ENCODE measurements at places on chromosomes 5 and 9.

GRCh38 chr5:53087621-53088121 is 21.9 kb downstream of the MOCS2 start:
- no peak for DNase-seq

DNA sequence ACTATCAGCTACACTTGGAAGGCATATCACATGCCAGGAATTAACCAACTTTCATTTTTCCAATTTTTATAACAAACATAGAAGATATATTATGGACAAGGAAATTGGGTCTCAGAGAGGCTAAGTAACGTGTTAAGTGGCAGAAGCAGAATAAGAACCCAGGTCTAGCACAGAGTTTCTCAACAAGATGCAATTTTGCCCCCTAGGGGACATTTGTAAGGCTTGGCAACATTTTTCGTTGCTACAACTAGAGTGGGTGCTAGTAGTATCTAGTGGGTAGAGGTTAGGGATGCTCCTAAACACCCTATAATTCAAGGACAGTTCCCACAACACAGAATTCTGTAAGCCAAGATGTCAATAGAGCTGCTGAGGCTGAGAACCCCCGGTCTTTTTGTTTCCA is 180.6 kb downstream of the SNCAIP start:
- no peak for DNase-seq

GRCh38 chr5:61625681-61626621 is 293.9 kb downstream of the ZSWIM6 start:
- no peak for DNase-seq

DNA sequence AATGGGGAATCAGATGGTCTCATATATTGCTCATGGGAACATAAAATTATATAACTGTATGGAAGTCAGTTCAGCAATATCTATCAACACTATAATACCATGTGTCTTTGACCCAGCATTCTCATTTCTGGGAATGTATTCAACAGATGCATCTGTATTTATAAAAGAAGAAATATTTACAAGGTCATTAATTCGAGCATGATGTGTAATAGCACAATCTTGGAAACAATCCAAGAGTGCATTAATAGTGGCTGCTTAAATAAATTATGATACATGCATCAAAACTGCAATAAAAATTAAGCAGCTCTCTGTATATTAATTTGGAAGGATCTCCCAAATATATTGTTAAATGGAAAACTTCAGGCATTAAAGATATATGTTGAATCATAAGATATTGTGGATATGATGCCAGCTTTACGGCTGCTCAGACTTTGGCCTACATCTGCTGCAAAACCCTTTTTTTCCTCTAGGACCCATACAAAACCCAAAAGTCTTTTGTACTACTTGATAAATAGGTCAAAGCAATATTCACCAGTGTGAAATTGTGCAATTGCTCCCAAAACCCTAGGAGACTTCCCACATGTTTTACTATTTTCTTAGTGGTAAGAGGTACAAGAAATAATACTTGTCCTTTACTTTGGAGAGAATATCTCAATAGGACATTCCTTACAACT is 45.3 kb upstream of the ISOC1 start:
- no peak for DNase-seq

DNA sequence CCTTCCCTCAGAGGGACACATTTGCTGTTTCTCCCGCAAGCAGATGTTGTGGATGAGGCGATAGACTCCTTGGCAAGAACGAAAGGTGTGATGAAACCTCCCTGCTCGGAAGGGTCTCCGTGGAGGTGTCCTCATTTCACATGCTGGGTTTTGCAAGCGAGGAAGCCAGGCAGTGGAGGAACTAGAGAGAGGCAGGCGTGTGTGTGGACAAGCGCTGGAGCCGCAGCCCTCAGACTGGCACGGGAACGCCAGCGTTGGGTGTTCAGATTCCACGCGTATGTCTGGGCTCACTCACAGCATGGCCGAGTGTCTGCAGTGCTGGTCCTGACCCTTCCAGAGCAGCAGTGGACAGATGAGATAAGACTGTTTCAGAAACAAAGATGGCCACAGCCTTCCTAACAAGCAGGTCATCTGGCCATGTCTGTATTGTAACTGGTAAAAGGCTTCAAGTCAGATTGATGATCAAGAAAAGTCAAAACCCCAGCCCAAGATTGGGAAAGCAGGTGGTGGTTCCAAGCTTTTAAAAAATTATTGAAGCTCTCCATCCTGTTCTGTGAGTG is 35.0 kb upstream of the NCS1 start:
- DNase-seq, result no peak

DNA sequence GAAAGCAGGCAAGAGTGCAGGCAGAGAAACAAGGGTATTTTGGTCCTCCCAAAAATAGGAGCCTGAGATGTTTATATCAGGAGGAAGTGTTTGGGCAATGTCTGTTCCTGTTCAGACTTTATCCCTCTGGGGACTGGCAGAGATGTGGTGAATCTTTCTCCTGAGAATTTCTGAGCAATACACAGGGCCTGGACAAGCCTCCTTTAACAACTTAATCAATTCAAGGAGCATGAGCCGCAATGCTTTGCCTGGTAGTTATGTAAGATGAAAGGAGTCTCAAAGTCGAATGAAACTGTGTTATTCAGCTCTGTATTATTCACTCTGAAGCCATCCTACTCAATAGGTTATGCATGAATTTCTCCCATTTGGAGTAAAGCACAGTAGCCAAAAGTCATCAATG is 365.6 kb downstream of the MAN2A1 start:
- DNase-seq, result no peak

DNA sequence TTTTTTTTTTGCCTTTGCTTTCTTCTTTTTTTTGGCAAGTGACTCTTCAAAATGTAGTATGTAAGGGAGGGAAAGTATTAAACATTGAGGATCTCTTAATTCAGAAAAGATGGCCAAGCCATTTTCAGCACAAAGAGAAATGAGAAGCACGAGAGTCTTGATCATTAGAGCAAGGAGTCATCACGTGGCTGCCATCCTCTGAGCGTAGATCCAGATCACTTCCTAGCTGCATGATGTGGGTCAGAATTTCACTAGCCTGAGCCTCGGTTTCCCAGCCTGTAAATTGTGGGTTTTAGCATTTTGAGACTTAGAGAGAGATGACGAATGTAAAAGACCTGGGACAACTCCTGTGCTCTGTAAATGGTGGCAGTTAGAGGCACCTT is 312.9 kb downstream of the ARHGEF28 start:
- DNase-seq, result no peak

- DNase-seq, result no peak
Measured at GRCh38 chr5:16005225-16005624, 174.4 kb downstream of the MARCHF11 start.

DNA sequence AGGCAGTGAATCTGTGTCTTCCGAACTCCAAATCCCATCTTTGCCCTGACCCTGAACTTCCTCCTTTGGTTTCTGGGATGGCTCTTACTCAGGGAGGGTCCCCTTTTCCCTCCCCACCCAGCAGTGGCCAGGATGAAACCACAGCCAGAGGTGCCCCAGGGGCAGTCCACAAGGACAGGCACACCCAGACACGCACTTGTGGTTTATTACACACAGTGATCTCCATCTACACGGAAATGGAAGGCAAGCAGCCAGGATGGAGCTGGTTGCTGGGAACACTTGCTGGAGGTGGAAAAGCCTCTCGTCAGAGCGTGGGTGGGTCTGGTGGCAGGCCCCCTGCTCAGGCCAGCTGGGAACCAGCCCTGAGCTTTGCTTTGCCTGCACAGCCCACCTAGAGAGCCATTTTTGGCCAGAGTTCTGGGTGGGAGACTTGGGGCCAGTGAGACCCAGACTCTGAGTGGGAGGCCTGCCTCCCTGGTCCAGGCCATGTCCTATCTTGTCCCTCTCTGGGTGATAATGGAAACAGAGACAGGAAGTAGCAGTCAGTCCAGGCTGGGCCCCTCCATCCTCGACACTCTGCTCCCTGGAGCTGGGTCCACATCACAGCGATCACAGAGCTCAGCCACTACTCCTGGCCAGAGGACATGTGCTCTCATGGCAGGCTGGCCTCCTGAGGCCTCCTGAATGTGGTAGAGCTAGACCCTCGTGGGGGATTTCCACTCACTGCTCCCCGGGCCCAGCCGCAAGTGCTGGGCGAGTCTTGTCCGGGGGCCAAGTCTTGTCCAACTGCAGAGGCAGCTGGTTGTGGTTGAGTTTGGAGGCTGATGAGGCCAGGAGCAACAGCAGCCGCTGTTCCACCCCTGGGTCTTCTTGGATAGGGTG is 5.1 kb upstream of the PHYKPL start:
- DNase-seq, result no peak

GRCh38 chr5:147673266-147673665 is 109.3 kb downstream of the JAKMIP2 start:
- DNase-seq, result no peak

DNA sequence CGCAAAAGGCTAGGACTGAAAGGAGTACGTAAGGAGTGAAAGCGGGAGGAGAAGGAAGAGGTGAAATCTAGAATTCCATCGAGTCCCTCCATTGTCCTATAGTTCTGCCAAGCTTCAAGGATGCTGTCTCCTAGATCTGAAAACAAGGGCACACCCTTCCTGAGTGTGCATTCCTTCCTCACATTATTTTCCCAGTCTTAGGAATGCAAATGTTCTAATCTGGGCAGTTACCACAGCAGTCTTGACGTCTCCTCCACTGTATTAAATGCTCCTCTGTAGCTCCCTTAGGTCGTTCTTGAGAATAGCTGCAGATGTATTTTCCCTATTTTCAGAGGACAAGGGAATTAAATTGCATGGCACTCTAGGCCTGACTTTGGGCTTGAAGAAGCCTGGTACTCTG is 127.6 kb downstream of the SLIT3 start:
- DNase-seq, result no peak

DNA sequence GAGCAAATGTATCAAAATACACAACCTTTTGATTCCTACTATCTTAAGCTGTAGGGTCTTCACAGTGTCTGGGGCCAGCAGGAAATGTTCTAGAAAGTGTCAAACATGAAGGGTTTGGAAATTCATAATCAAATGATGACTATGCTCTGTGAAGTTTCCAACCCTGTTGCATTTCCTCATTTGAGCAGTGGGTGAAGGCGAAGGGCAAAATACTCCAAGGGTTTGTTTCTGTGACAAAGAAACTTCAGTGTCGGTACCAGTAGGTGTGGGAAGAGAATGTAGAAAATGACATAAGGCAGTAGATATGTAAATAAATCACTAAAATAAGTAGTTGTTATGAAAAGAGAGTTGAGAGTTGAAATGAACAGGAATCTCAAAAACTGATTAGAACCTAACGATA is 576 bp downstream of the ALDOB start:
- no peak for DNase-seq

DNA sequence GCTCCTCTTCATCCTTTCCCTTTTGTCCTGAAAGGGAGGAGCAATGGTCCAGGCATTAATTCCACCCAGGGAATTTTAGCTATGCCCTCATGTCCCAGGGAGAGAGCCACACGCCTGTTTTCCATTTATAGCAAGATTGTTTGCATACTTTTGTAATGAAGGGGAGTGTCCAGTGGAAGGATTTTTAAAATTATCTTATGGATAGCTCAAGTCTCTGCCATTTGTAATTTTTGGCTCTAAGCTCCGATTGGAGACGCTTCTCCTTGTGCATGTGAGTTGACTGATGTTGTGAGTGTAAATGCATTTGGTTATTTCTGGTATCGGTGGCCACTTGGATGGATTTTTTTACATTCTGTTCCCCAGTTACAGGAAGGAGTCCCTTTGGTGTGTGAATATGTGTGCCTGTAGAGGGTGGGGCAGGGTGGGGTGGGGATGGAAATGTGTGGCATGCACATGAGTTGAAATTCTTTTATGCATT is 7.2 kb upstream of the RPL26L1 start:
- DNase-seq, result no peak

- DNase-seq, result no peak
Measured at GRCh38 chr5:80277191-80277590, 21.3 kb upstream of the SERINC5 start.

DNA sequence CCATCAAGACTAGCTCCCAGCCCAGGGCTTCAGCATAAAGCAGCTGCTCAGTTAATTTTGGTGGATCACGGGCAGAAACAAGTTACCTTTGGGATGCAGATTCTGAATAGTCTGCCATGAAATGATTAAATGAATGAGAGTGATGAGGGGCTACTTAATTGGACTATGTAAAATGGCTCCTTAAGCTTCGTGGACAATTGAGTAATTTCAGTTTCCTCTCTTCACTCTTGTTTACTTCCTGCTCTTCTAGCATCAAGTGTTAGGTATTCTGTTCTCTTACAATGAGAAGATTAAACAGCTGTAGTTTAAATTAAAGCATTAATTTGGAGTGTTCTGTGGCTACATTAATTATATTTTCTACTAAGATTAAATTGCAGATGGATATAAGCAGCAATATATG is 28.1 kb downstream of the PIK3R1 start:
- DNase-seq, result no peak
